ENCODE measurements at places on chromosomes 16 and 17.
A peak's percentile ranks its signal among the peaks of the same experiment; 100 is the strongest.

- DNase-seq: no peak
Measured at GRCh38 chr17:54937018-54937417, 31.4 kb downstream of the COX11 start.

DNA sequence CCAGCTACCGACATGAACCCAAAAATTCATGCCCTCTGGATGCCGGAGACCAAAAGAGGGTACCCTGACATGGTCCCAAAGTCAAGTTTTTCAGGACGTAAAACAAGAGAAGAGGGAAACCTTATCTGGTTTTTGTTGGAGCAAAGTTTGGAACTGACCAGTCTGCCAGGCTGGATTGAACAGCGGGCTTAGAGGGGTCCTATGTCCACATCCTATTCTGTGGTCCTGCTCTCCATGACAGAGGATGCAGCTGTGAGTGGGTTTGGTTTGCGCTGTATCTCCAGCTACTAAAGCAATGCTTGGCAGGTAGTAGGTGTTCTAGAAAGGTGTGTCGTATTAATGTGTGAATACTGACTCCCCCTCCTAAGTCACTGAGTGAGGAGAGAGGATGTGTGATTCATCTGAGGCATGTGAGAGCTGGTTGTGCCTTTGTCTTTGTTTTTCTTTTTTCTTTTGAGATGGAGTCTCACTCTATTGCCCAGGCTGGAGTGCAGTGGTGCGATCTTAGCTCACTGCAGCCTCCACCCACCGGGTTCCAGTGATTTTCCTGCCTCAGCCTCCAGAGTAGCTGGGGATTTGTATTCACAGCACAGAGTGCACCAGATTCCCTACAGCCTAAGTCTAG lies 31.0 kb downstream of the PMM2 start:
- DNase-seq: no peak

DNA sequence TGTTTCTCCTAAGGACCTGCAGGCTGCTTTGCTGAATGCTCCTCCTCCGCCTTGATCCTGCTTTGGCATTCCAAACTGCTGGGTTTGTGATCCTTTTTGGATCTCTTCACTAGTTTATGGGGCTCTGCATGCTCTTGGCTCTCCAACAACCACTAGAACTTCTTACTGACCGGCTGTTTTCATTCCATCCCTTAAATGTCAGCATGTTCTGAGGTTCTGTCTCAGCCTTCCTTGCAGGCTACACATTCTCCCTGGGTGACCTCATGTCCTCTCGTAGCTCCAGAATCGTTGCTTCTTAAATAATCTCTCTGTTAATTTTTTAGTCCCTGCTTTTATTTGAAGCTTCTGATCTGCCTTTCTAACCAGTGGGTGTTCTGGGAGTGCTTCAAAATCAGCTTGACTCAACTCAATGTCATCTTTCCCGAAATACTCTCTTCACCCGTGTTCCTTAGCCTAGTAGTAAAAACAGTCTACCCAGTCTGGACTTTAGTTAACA lies 119.0 kb upstream of the HS3ST2 start:
- DNase-seq: no peak

DNA sequence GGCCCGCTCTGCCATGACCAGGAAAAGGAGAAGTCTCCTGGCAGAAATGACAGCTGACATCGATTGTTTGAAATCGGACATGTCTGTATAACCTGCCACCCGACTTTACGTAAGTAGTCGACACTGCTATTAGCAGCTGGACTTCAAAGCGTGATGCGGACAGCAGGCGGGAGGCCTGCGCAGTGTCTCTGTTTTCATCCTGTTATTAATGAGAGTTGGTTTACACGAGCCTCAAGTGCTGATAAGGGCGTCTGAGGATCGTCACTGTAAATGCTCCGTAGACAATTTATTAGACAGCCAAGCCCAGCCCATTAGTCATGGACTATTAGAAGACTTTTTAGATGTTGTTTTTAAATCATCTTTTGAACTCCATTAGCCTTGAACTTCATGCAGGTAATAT lies 328.3 kb downstream of the FOXL1 start:
- DNase-seq: no peak

GRCh38 chr16:21084631-21085225 lies 65.9 kb downstream of the DNAH3 start:
- DNase-seq: no peak

- no peak for DNase-seq
Measured at GRCh38 chr17:69228018-69228417, 606 bp downstream of the ABCA10 start.

- DNase-seq: no peak
Measured at GRCh38 chr17:3690094-3690715, 5.8 kb downstream of the P2RX5 start.

GRCh38 chr17:3750926-3751325 lies 27.2 kb downstream of the HASPIN start:
- no peak for DNase-seq

DNA sequence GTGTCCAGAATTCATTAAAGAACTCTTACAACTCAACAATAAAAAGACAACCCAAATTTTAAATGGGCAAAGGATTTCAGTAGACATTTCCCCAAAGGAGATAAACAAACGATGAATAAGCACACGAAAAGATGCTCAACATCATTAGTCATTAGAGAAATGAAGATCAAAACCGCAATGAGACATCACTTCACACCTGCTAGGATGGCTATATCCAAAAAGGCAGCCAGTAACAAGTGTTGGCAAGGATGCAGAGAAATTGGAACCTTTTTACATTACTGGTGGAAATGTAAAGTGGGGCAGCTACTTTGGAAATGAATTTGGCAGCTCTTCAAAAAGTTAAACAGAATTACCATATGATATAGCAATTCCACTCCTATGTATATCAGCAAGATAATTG lies 42.0 kb downstream of the PITPNM3 start:
- DNase-seq: no peak

- DNase-seq: no peak
Measured at GRCh38 chr17:18954321-18954720, 2.4 kb downstream of the SLC5A10 start.

DNA sequence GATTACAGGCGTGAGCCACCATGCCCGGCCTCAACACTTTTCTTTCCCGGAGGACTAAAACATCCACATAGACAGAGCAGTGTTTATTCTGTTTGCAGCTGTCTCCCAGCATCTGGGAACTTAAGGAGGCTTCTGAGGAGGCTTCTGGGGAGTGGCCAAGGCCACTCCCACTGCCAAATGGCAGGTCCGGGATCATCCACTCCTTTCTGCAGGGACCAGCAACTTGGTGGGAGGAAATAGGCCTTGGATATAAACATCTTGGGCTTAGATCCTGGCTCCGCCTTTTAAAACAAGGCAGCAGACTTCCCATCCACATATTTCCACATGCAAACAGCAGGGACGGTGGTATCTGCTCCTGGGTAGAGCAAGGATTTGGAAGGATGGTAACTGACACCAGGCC lies 14.1 kb upstream of the SPATA32 start:
- DNase-seq: no peak

DNA sequence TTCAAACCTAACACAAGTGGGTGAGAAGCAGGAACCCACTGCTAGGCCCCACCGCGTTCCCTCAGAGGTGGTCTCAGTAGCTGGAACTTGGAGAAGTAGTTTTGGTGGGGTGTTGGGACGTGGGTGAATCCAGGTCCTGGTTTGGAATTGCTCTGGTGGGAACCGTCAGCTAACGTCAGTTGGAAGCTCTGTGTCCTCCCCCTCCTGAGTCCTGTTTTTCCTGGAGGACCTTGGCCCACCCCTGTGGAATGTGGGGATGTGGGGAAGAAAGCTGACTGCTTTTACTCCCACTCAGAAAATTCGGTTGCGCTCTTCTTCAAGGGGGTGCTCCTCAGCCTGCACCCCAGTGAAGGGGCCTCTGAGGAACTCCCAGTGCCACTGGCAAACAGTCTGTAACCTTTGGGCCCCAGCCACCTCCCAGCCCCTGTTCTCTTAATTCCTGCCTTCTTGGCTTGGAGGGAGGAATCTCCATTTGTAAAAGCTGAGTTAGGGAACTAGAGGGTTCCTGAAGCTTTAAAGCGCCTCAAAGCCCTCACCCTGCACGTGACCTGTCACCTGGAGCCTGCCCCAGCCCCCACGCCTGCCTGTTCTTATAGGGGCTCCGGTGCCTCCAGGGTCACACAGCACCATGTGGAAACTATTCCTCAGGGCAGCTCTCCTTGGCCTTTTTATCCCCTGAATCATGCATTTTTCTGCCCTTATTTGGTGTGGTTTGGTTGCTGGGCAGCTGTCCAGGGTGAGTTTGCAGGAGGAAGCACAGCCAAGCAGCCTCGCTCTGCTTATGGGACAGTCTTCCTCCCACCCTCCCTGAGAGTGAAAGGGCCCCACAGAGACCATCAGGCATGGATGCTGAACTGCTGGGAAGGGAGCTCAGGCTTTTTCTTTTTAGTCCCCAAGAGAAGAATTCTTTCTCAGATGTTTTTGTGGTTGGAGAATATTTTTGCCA lies 16.2 kb upstream of the NAGLU start:
- DNase-seq: peak; percentile 89

DNA sequence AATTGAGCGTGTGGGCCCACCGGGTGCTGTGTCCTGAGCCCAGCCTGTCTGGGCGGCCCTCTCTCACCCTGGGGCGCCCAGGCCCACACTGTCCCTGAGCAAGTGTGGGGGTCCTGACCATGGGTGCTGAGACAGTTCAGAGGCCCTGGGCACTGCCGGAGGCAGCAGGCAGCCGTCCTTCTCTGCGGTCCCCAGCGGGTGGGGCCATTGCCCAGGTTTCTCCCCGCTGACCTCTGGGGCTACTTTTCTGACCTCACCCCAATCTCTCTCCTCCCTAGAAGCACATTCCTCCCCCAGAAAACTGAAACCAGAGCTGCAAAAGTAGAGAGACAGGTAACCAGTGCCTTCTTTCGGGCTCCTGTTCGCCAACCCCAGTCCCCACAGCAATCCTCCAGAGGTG lies 36.0 kb upstream of the PVALEF start:
- no peak for DNase-seq

DNA sequence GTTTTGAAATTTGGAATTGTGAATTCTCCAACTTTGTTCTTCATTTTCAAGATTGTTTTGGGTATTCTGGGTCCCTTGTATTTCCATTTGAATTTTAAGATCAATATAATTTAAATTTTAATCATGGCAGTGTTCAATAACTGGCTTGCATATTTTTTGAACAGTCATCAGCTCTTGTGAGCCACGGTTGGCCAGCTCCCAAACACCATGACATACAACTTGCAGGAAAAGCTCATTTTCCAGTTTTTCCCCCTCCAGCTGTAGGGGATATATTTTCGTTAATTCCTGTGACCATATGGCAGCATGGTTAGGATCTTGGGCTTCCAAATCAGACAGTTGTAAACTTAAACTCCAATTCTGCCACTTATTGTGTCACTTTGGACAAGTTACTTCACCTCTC lies 690.1 kb downstream of the WWOX start:
- DNase-seq: no peak

DNA sequence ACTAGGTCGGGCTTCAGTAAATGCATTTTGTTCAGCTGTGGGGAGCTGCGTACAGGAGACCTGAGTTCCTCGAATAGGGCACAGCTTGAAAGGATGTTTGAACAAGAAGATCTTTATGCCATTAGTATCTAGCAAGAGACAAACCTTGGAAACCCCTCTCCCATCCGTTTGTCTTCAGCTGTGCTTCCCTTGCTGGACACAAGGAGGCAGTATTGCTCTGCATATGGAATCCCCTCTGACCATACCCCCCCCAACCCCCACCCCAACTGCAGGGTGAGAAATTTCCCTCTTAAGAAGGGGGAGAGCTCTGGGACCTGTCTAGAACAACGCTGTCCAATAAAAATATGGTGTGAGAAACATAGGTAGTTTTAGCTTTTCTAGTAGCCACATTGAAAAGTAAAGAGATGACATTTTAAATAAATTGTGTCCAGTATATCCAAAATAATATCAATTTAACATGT lies 1.6 kb downstream of the MRM1 start:
- peak; percentile 62 for DNase-seq

- DNase-seq: no peak
Measured at GRCh38 chr17:79261355-79262072, 186.9 kb downstream of the ENGASE start.

DNA sequence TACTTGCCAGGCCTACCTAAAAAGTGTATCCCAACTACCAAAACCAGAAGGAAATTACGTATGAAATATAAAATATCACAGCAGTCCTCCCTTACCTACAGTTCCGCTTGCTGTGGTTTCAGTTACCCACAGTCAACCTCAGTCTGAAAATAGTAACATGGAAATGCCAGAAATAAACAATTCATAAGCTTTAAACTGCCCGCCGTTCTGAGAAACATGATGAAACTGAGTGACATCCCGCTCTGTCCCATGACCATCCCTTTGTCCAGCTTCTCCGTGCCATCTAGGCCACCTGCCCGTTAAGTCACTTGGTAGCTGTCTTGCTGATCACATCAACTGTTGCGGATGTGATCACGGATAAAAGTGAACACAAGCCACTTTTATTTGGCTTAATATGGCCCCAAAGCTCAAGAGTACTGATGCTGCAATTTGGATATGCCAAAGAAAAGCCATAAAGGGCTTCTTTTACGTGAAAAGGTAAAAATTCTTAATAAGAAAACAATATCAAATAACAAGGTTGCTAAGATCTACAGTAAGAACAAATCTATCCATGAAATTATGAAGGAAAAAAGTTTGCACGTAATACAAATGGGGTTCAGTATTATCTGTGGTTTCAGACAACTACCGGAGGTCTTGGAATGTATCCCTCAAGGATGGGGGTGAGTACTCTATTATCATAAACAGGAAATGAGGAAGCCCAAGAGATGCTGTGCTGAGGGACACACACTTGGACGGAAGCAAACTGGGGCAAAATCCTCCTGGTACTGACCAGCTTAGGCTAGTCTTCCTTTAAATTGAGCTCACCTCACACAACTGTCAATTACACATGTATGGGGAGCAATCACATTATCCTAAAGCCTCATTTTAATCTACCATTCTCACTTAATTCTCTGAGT lies 8.2 kb downstream of the USP22 start:
- DNase-seq: no peak

DNA sequence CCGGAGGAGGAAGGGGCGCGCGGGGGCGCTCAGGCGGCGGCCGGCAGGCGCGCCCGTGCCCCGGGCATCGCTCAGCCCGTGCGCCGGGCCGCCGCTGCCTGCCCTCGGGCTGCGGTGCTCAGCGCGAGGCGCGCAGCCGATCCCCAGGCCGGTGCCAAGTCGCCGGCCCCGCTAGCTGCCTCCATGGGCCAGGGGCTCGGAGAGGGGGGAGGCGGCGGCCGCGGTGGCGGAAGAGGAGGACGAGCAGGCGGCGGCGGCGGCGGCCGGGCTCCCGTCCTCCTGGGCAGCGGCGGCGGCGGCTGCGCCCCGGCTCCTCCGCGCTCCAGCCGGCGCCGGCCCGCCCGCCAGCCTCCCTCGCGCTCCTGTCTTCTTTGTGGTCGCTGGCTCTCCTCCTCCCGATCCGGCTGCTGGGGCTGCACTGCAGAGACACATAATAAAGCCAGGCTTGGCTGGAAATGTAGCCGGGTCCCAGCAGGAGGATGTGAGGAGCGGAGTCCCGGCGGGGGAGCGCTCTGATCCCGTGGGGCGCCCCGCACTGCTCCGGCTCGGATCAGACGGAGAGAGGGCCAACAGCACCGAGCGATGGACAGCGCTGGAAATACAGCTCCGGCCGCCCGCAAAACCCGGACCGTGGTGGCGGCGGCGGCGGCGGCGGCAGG lies 889 bp upstream of the ZNF423 start:
- peak; percentile 47 for DNase-seq

- DNase-seq: peak; percentile 24
Measured at GRCh38 chr17:5437721-5438317, 1.1 kb downstream of the C1QBP start.

DNA sequence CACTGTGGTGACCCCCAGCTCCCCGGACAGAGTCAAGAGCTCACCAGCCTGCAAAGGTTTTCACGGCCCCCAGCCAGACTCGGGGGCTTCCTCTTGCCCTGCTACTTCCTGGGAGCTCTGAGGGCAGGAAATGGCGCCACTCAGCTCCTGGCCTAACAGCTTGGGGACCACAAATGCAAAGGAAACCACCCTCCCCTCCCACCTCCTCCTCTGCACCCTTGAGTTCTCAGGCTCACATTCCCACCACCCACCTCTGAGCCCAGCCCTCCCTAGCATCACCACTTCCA lies 375 bp upstream of the SPN start:
- DNase-seq: no peak

Data from T1000 (cell line).